ENCODE measurements at places on chromosomes 5 and 9.

GRCh38 chr5:113320273-113320780, 114.5 kb downstream of the TSSK1B start:
- DNase-seq, result no peak

- no peak for DNase-seq
Observed at GRCh38 chr9:75369989-75370388, 281.7 kb downstream of the OSTF1 start.

DNA sequence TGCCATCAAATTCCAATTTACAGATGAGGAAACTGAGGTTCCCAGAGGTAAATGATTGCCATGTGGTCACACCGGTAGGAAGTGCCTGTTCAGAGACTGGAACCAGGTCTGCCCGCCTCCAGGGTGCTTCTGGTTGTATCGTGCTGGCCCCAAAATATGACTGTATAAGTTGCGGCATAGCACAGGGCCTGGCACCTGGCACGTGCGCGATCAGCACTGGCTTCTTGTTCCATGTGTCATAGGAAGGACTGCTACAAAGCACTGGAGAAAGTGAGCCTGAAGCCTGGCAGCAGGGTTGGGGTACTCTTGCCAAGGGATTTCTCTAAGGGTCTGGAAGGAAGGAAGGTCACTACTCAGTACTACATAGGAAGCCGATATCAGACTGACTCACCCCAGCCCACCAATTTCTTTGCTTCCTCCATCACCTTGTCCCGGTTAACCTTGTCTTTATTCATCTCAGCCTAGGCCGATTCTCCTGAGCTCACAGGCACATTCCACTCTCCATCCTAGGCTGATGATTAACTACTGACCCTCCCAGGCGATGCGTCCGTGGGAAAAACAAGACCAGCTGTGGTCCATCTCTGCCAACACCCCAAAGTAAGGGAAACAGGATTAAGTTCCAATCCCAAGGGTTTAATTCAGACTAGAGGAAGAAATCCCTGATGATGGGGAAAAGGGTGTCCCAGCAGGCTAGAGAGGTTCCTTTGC, 1.8 kb downstream of the HRH2 start:
- no peak for DNase-seq

- no peak for DNase-seq
Observed at GRCh38 chr9:38318759-38319495, 73.6 kb upstream of the ALDH1B1 start.

GRCh38 chr9:86670076-86670475, 277.2 kb downstream of the GAS1 start:
- no peak for DNase-seq

DNA sequence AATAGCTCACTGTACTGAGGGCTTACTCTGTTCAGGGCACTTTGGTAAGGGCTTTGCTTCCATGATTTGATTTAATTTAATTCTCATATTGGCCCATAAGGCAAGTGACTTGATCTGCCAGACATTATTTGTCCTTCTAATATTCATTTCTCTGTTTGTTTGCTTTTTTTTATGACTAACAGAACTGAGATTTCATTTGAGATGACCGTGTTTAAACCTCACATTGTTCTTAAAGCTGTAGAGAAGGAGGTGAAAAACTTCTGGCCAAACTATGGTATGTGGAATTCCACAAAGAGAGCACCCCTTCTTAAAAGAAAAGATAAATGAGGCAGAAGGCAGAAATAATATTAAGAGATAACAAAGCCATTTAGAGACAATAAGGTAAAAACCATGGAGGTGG, 775.6 kb upstream of the ACO1 start:
- no peak for DNase-seq

- no peak for DNase-seq
Observed at GRCh38 chr9:16001856-16002255, 449.0 kb downstream of the CCDC171 start.

- DNase-seq, result no peak
Observed at GRCh38 chr5:36443941-36444340, 142.2 kb upstream of the RANBP3L start.

DNA sequence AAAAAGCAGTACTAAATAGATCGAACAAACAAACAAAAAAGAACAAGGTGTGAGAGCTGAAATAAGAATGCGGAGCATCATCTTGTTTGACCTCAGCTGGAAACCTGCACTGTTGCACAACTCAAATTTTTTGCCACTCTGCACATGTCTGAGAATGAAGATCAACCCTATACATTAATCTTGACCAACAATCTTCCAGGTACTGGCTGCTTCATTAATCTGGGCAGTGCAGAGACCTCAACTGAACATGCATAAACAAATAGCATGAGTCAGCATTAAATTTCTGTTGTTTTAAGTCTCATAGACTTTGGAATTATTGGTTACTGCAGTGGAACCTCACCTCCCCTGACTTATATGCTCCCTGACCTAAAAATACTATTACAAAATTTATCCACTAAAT, 114.6 kb upstream of the FTMT start:
- DNase-seq, result no peak

Data from stimulated activated CD8-positive, alpha-beta memory T cell treated with anti-CD3 and anti-CD28 coated beads, Interleukin-4, amount 100 ng/mL, for 4 hours (primary cell).